Activated naive CD8-positive, alpha-beta T cell treated with anti-CD3 and anti-CD28 coated beads, Interleukin-2, amount 10 ng/mL, durations not matched to agents 7 days and 5 days (primary cell): ENCODE measurements at places on chromosomes 11 and 22. TPM values are rescaled to one million over a fixed set of nuclear protein-coding genes. Genes with fewer than 3 reads are reported as not detected.

DNA sequence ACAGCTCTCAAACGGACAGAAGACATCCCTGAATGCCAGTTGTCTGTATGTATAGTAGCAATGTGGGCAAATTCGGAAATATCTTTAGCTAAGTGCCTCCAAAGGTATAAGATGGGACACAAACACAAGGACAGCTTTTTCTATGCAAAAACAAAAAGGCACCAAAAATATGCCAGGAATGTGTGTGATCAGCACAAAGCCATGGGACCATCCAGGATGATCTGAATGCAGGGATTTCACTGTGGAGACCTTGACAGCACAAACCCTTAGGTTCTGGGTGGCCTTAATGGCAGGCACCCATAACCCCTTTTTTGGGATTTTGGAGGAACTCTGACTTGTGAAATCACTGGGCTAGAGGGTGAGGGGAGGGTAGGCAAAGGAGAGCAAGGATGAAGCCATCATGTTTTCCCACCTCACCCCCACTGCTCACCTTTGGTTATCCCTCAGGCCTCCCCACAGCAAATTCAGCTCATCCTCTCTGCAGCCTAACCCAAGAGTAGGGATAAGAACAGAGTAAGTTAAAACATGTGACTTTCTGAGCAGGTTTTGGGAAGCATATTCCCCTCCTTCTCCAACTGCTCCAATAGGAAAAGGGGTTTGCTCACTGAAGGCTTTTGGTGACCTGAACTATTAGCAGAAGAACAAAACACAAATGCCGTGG is 154.6 kb downstream of the SNX19 start:
- H3K36me3 ChIP-seq, result no peaks in the 10 kb centered on the region
- H3K4me3 ChIP-seq, result no peak overlapping the region
- DNase-seq, result no peak
- H3K4me1 ChIP-seq, result peaks cover 7% of the 10 kb centered on the region
- no peak overlapping the region for H3K27ac ChIP-seq

DNA sequence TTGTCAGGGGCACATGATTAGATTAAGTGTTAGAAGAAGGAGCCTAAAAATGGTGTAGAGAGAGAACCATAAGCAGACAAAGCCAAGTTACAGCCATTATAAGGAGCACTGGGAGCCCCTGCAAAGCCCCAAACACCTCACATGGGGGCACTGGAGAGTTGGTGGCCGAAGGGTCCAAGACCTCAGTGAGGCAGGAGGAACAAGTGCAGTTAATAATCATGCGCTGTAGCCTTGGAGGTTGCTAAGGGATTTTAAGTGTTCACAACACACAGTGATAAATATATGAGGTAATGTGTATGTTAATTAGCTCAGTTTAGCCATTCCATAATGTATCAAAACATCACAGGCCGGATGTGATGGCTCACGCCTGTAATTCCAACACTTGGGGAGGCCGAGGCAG is 54.4 kb upstream of the JAM3 start:
- H3K27me3 ChIP-seq, result peaks cover 52% of the 10 kb centered on the region
- peaks cover 2% of the 10 kb centered on the region for H3K4me1 ChIP-seq
- DNase-seq, result no peak
- H3K4me3 ChIP-seq, result no peak overlapping the region
- H3K27ac ChIP-seq, result no peak overlapping the region
- no peaks in the 10 kb centered on the region for H3K36me3 ChIP-seq

DNA sequence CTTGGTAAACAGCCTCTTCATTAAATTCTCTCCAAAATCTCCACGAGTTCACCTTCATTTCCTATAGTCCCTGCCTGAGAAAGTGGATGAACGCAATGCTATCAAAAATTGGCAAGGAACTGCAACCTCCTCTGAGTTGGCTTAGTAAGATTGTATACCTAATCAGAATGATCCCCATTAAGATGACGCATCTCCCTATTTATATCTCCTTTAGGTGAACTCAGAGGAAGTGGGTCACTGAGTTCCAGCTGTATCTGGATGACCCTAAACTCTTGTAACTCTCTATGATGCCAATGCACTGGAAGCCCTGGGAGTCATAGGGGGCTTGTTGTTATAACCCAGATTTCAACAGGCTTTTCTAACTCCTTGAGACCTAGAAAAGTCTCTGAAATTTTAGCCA is 48.2 kb downstream of the OR10A6 start:
- no peak overlapping the region for H3K4me3 ChIP-seq
- no peaks in the 10 kb centered on the region for H3K36me3 ChIP-seq
- no peak overlapping the region for H3K27ac ChIP-seq
- no peak for DNase-seq

The SMIM35 gene
- 3.0 TPM for total RNA-seq

- H3K4me1 ChIP-seq, result peaks cover 52% of the 10 kb centered on the region
- peaks cover 42% of the 10 kb centered on the region for H3K36me3 ChIP-seq
- H3K4me3 ChIP-seq, result no peak overlapping the region
- no peak for DNase-seq
- H3K27ac ChIP-seq, result peak overlapping the region; percentile 5
Measured at GRCh38 chr11:96313163-96313562, 29.8 kb downstream of the MAML2 start.
